ENCODE measurements at places on chromosomes 13 and 19. TPM values are rescaled to one million over a fixed set of nuclear protein-coding genes. Genes with fewer than 3 reads are reported as not detected.

The ZNF284 gene
- 3.2 TPM for total RNA-seq

- no peak overlapping the region for H3K4me3 ChIP-seq
Measured at GRCh38 chr19:53876651-53877224, 5.3 kb upstream of the PRKCG start.

GRCh38 chr19:28914173-28914572 is 298.8 kb downstream of the UQCRFS1 start:
- no peaks in the 10 kb centered on the region for H3K4me1 ChIP-seq
- no peaks in the 10 kb centered on the region for H3K36me3 ChIP-seq
- H3K27ac ChIP-seq = no peak overlapping the region
- H3K27me3 ChIP-seq = no peaks in the 10 kb centered on the region
- H3K4me3 ChIP-seq = no peak overlapping the region

The RPL28 gene
- 149 TPM for total RNA-seq

The ZNF426 gene
- 14.9 TPM for total RNA-seq

The ATP4B gene
- not detected for total RNA-seq

The TTC9B gene
- total RNA-seq = not detected

DNA sequence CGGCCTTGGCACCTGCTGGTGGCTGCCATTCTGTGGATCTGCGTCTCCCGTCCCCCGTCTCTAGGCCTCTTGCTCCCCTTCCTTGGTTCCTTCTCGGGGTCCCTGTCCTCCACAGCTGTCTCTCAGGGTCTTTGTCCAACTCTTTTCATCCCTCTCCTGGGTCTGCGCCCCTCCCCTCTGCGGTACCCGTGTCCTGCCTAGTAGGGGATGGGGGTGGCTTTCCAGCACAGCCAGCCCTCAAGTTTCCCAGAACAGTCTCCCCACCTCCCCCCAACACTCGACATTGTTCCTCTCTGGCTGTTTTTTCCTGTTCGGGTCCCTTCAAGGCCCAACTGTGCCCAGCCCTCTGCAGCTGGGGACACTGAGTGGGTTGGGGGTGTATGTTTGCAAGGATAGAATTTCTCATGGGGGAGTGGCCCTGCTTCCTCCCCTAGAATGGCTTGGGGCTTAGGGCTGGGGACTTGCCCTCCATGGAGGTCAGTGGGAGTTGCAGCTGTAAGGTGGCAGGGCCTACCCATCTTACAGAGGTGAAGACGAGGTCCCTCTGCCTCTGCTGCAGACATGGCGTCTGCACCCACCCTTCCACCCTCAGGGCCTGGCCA is 762 bp upstream of the ADM5 start:
- DNase-seq = no peak
- H3K36me3 ChIP-seq = peaks cover 21% of the 10 kb centered on the region
- no peak overlapping the region for H3K4me3 ChIP-seq
- no peak overlapping the region for H3K27ac ChIP-seq
- H3K4me1 ChIP-seq = no peaks in the 10 kb centered on the region
- no peaks in the 10 kb centered on the region for H3K27me3 ChIP-seq

The FGF14 gene
- total RNA-seq = not detected

All from HepG2 (cell line).